ENCODE measurements at places on chromosomes 16 and 17. TPM values are rescaled to one million over a fixed set of nuclear protein-coding genes. Genes with fewer than 3 reads are reported as not detected.

The HBZ gene
- not detected for polyA plus RNA-seq

The KRT40 gene
- polyA plus RNA-seq = not detected

GRCh38 chr16:19520861-19521331 is 1.0 kb downstream of the GDE1 start:
- no peak for DNase-seq

- DNase-seq = no peak
Measured at GRCh38 chr16:20323591-20324117, 3.7 kb downstream of the GP2 start.

- no peak for DNase-seq
Measured at GRCh38 chr17:28033972-28034714, 8.3 kb upstream of the NLK start.

DNA sequence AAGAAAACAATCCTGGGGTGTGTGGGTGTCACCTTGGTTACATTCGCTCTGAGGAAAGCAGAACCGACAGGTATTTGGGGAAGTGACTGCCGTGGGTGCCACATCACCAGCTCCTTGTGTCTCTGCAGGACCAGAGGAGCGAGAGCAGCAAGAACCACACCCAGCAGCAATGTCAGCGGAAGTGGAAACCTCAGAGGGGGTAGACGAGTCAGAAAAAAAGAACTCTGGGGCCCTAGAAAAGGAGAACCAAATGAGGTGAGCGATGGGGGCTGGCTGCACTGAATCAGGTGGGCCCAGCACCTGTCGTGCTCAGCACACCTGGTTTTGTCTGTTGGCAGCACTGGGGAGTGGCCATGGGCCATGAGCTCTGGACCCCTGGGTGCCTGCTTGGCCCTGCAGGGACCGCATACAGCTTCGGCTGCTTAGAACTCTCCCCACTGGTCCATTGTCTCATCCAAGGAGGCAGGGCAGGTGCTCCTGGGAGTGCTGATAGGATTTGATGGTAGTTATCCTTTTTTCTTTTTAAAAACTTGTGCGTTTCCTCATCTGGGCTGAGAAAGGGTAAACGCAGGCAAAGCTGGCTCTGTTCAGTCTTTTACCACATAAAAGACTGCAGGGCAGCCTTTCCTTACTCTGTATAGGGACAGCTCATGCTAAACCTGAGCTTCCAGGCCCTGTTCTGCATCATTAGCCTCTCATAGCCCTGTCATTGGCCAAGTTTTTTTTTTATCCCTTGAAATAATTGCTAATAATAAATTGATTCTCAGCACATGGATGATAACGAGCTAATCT is 29.4 kb downstream of the HMOX2 start:
- no peak for DNase-seq

GRCh38 chr16:20004931-20005330 is 68.8 kb downstream of the GPR139 start:
- DNase-seq = no peak

DNA sequence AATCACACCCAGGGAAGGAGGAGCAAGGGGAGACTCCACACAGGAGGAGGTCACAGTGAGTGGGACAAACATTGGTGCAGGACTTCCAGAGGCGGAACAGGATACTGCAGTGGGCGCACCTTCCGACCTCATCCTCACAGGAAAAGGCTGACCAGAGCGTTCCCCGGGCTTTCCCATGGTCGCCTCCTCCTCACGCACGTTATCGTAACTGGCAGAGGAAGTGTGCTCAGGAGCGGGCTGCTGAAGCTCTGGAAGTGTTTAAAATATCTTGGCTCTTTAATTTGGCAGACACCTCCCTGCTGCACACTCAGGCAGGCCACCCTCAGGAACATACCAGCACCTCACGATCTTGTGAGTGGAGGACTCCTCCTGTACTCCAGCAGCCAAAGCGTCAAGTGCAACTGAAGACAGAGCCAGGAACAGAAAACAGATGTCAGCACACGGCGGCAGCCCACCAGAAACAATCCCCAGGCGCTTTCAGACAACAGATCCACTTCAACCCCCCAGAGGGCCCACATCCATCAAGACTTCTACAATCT is 17.5 kb downstream of the FANCA start:
- no peak for DNase-seq

GRCh38 chr16:82651921-82652601 is 25.3 kb downstream of the CDH13 start:
- no peak for DNase-seq

DNA sequence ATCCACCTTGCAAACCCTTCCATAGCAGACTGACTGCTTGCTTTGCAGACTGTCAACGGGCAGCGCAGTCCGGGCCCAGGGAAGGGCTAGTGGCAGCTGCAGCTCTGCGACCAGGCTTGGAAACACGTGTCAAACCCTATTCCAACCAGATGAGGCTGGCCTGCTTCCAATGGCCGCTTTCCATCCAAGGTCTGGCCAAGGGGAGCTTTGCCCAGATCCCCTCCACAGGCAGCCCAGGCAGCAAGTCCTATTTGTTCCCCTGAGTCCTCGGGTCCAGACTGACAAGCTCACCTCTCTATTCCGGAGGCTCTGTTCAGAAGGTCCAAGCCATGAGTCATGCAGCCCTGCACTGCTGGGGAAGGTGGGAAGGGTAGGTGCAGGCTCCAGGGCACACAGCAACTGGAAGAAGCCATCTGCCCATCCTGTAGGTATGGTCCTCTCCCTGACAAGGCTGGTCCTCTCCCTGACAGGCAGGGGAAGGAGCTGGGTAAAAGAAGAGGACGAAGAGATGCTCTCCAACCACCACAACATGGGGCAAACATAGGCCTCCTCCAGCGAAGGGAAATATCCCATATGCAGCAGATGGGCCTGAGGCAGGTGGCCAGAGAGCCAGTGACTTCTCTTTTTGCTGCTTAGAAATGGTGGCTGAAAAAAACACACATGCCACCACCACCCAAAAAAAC is 22.6 kb upstream of the AXIN2 start:
- no peak for DNase-seq

DNA sequence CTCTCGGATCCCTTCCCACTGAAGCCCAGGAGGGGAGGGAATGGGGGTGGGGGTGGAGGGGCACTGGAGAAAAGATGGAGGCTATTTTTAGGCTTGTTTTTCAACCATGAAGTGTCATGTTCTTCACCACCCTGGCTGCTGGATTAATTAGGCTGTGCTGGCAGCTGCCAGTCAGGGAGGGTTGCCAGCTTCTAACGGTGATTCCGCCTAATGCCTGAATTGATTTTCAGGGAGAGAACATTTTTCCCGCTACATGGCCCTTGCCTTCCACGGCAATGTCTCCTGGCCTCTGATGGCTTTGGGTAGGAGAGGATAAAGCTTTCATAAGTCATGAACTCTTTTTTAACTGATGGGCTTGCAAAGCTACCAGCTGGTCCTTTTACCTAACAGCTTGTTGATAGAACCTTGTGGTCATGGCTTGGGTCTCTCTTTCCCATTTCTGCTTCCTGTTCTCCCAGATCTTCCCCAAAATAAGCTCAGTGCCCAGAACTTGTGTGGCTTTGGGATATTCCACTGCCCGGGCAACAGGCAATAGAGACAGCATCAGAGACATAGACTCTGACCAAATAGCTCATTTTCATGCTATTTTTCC is 167.4 kb downstream of the PITPNC1 start:
- no peak for DNase-seq

DNA sequence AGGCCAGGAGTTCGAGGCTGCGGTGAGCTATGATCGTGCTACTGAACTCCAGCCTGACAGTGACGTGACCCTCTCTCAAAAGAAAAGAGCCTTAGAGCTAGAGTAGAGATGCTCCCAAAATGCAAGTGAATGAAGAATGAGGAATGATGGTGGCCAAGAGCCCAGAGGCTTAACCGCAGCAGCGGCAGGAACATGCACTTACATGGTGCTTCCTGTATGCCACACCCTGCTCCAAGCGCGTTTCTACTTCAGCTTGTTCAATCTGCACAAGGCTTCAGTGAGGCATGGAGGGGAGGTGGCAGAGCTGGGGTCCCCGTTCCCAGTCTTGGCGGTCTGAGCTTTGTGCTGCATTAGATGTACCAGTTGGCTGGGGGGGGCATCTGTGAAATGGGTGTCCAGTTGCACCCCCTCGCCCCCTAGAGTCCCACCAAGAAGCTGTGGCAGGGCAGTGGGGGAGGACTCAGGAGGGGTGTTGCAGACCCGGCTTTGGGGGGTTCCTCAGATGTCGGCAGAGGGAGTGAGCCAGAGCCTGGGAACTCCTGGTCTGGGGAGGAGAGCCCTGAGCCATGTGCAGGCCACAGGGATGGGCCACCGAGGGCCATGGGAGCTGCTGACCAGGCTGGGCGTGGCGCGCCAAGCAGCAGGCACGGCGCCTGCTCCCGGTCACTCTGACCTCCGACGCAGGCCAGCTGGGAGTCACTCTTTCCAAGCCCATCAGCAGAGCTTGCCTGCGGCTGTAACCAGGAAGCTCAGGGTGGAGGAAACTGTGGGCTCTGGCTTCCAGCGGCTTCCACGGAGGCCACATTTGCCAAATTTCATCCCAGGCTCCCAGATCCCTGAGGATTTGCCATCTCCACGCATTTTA is 260.1 kb downstream of the PARN start:
- DNase-seq = peak; percentile 54

GRCh38 chr17:50630524-50631194 is 4.0 kb upstream of the ABCC3 start:
- DNase-seq = peak; percentile 44

GRCh38 chr17:76581515-76581914 is 4.1 kb downstream of the ST6GALNAC2 start:
- no peak for DNase-seq

The ERCC4 gene
- 2.8 TPM for polyA plus RNA-seq

All from ovary (tissue), 10 donors.